ENCODE measurements at places on chromosomes 2 and 18.

- no peak for DNase-seq
These were observed 78.9 kb downstream of the SKA1 start for GRCh38 chr18:50453732-50454131.

GRCh38 chr18:67893916-67894315 lies 377.4 kb upstream of the DSEL start:
- DNase-seq, result no peak

DNA sequence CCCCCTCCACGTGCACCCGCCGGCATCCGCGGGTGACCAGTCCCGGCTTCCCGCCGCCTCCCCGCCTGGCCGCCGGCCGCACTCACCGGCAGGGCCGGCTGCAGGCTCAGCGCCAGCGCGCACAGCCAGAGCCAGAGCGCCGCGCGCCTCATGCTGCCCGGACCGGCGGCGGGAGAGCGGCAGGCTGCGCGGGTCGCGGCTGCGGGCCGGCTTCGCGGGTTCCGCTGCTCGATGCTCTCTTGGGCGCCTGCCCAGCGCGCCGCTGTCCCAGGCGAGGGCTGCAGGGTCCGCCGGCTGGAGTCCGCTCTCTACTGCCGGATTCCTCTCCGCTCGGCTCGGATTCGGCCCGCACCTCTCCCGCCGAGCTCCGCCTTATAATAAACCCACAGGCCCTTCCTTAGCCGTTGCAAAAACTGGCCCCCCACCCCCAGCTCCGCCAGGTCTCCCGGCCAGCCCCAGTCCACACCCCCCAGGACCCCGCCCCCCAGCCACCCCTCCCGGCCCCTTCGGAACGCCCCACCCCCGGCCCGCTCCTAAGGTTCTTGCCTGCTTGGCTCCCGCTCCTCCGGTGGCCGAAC lies at the start of gene SDC1:
Gene SDC1, minus strand, starts transcription at position 415 of the 578 bp plus-strand sequence. Its CDS starts 263 bp downstream, at position 152.
- DNase-seq, result no peak

- no peak for DNase-seq
These were observed 312.4 kb upstream of the MEIS1 start for GRCh38 chr2:66122516-66122915.

Measured in amniotic stem cell (primary cell).